A549 treated with AZD2906 at 1 μM for 4 hours (cell line): ENCODE measurements at places on chromosomes 11 and 22. TPM values are rescaled to one million over a fixed set of nuclear protein-coding genes. Genes with fewer than 3 reads are reported as not detected.

The GLYATL1 gene
- not detected in 5 replicates for total RNA-seq

The TMPRSS4 gene
- not detected in 5 replicates for total RNA-seq

The PNPLA3 gene
- 0.59 to 1.1 TPM (median 0.65 TPM) in 5 replicates for total RNA-seq

The RFPL1 gene
- total RNA-seq, result not detected in 5 replicates

The KCNA4 gene
- total RNA-seq, result not detected in 5 replicates

The TPP1 gene
- 39.1 to 45.9 TPM (median 42.1 TPM) in 5 replicates for total RNA-seq

The KLHDC7B gene
- 0.02 to 0.03 TPM (median 0.03 TPM) in 3 of 5 replicates, not detected in the others for total RNA-seq

The MYO18B gene
- 0.02 to 0.08 TPM (median 0.06 TPM) in 5 replicates for total RNA-seq

The MYBPC3 gene
- 0.05 to 0.10 TPM (median 0.07 TPM) in 5 replicates for total RNA-seq

The ANGPTL5 gene
- total RNA-seq, result 0.08 to 0.16 TPM (median 0.14 TPM) in 5 replicates

The DCHS1 gene
- 0.07 to 0.08 TPM (median 0.07 TPM) in 5 replicates for total RNA-seq

The KCNJ1 gene
- total RNA-seq, result 0.03 TPM in 1 of 5 replicates, not detected in the others
